Amniotic epithelial cell (primary cell): ENCODE measurements at places on chromosomes 12 and 14.

- no peak for DNase-seq
These were observed 222.2 kb downstream of the SEC23A start for GRCh38 chr14:38880643-38881524.

GRCh38 chr12:77231501-77231918 lies 166.1 kb upstream of the E2F7 start:
- DNase-seq, result peak; percentile 90

DNA sequence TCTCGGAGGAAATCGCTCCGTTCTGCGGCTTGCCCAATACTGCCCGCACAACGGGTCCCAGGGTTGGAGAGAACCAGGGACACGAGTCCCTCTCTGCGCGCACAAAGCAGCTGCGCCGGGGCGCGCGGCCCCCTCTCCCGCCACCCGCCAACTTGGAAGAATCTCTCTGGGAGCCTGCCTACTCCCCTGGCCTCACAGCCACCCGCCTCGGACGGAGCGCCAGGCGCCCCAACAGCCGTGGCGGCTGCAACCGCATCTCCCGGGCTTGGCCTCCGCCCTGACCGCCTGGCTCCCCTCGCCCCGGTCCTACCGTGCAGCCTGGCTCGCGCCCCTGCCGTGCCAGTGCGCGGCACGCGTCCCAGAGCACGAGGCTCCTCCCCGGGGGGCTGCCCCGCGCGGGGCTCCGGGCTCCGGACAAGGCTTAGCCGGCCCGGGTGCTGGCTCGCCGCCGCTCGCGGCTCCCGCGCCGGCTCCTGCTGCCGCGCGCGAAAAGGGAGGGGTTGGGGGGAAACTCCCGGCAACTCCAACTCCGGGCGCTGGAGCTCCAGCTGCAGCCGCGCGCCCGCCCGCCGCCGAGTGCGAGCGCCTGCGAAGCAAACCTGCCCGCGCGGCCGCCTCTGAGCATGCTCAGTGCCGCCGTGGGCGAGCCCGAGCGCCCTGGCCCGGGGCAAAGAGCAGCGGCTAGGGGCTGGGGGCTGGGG lies at the start of gene STXBP6:
TSS of gene STXBP6 (minus strand) at position 580 of the 701 bp plus-strand sequence. CDS start 75,329 bp downstream, outside the sequence.
- peak; percentile 61 for DNase-seq

GRCh38 chr12:32272465-32272864 lies 126.9 kb upstream of the FGD4 start:
- no peak for DNase-seq

- no peak for DNase-seq
These were observed 36.3 kb upstream of the MGAT4C start for GRCh38 chr12:86292480-86292879.

- no peak for DNase-seq
These were observed 143.7 kb upstream of the DIO2 start for GRCh38 chr14:80354860-80355581.

DNA sequence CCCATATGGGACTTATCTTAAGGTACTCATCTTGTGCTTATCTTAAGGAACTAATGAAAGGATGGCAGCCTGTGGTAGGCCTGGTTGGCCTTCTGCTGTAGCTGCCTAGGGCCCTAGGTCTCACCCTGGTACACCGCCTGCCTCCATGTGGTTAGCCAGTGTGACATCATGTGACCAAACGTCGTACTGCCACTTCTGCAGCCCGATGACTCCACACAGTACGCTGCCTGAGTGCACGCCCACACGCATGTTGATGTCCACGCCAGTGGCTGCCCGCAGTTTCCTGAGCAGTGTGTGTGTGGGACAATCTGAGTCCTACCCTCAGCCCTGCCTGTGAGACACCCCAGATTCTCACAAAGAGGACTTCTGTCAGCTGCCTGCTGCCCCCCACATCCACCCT lies 5.1 kb downstream of the ADCY4 start:
- DNase-seq, result no peak

GRCh38 chr14:104708606-104709268 lies 15.3 kb upstream of the ADSS1 start:
- no peak for DNase-seq

DNA sequence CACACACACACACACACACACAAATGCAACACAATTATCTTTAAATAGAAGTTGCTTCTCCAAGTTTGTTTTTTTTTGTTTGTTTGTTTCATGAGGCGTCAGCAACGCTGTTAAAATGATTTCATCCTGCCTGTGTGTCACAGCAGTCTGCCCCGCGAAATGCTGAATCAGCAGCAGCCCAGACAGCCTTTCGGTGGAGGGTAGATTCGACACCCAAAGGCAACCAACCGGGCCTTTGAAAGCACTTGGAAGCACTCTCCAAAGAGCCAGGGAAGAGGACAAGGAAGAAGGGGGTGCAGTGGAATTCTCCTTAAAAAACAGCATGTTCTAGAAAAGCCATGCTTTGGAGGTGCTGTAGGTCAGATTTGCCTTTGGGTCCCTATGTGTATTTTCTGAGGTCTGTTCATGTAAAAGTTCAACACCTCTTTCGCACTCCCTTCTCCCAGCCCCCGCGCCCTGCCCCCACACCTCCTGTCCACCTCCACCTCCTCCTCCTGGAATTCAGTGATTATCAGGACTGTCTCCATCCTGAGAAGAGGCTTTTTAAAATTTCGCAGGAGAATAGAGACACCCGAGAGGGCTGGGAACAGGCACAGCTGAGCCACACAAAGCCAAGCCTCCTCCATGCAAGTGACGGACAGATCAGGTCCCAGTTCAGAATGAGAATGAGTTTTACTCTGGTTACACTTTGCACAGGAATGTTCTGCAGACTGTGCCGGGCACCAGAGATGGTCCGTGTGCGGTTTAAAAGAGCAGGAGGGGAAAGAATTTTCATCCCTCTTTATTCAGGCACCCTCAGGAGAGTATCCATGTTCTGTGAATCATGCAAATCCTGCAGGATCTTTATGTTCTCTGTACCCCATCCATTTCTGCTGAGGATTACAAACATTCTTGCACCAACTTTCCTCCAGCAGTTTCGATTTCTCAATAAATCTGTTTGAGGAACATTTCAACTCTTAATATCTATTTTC lies 177.9 kb downstream of the ETV6 start:
- DNase-seq, result peak; percentile 84

GRCh38 chr12:52956987-52957386 lies 8.1 kb downstream of the KRT18 start:
- peak; percentile 40 for DNase-seq

DNA sequence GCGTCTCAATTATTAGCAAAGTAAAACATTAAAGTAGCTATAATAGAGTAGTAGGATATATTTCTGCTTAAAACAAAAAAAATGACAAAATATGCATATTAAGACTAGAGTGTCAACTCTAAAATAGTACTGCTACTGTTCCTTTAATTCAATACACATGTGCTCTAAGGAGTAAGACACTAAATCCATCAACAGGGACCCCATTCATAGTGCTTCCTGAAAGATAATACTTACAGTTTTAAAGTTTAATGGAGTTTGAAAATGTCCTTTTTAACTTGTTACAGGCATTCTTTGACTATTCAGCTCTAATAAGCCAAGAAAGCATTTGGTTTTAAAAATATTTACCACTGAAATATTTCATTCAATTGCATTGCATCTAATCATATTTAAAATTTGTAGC lies 145.2 kb downstream of the ADAMTS20 start:
- DNase-seq, result no peak

DNA sequence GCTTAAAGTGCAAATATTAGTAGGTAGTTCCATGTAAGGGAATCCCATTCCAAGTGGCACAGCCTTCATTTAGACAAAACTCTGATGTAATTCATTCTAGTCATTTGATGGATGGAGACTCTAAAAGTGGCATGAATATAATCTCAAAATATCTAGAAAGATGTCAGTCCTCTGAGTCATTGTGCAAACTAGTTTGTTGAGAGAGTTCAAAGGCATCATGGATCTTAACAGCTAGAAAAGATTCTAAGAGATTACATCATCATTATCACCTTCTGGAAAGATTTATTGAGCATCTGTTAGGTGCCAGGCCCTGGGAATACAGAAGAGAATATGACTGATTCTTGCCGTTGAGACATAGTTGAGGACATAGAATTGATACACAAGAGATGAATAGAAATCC lies 30.7 kb downstream of the CRADD start:
- DNase-seq, result peak; percentile 81

GRCh38 chr12:56684745-56685359 lies 3.2 kb downstream of the PTGES3 start:
- no peak for DNase-seq

GRCh38 chr12:4168036-4168435 lies 105.5 kb upstream of the CCND2 start:
- no peak for DNase-seq

DNA sequence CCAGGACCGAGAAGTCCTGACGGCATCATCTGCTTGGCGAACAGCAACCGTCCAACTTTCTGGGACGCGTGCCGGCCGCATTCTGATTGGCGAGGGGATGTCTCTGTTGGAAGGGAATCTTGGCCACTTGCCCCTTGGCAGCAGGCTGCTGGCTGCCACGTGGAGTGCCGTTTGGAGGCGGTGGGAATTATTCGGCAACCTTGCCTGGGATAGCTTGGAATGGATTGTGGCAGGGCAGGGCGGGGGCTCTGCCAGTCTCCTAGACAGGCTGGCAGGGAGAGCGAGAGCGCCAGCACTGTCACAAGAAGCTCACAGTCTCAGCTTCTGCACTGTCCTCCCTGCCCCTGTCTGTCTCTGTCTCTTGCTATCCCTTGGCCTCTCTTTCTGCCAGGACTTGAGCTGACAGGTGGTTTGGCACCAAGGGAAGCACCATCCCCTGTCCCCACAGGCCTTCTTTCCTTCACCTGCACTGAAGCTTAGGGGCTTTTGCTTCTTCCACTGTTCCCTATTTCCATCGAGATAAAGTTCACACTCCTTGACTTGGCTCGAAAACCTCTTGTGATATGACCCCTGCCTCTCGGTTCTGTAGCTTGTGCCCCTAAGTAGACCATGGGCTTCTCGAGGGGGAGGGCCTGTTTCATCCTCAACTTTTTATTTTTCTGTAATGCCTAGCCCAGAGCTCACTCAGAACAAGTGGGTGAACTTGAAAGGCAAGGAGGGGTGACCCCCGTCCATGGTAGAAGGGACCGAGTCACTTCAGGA lies 201.9 kb downstream of the PHETA1 start:
- no peak for DNase-seq

- peak; percentile 88 for DNase-seq
These were observed 331.5 kb downstream of the LRIG3 start for GRCh38 chr12:58588770-58589169.

GRCh38 chr12:115988625-115989563 lies 288.6 kb downstream of the MED13L start:
- no peak for DNase-seq

DNA sequence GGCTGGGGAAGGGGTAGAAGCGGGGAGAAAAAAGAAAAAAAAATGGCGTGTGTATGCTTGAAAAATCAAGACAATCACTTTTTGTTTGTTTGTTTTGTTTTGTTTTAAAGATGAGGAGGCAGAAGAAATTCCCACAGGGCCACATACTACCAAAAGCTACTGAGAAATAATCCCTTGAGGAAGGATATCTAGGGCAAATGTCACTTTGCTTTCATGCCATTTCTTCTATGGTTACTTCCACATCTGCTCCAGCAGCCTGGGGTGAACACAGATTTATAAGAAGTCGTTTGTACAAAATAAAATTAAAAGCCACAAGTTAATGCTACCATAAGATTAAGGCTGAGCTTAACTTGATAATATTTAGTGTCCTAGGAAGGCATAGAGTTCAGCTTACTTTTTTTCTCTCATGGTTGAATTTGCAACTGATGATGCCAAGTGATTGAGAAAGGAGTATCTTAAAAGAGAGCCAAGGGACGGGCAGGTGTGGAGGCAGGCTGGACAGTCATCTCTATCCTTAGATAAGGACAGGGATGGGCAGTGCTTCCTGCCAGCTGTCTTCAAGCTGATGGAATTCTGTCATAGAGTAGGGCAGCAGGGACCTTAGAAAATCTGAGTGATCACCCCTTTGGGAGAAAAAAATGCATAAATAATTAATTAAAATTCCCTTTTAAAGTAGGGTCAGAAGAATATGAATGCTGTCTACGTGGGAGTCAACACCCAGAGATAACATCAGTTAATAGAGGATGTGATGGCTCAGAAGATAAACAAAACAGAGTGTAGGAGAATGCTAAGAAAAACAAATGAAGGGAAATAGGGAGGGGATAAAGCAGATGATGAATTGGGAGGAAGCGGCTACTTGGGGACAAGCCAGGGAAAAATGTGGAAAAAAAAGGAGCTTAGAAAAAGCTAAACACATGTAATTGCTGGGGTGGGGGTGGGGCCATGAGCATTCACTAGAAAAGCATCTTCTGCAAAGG lies 57.1 kb downstream of the DYRK2 start:
- DNase-seq, result peak; percentile 70

DNA sequence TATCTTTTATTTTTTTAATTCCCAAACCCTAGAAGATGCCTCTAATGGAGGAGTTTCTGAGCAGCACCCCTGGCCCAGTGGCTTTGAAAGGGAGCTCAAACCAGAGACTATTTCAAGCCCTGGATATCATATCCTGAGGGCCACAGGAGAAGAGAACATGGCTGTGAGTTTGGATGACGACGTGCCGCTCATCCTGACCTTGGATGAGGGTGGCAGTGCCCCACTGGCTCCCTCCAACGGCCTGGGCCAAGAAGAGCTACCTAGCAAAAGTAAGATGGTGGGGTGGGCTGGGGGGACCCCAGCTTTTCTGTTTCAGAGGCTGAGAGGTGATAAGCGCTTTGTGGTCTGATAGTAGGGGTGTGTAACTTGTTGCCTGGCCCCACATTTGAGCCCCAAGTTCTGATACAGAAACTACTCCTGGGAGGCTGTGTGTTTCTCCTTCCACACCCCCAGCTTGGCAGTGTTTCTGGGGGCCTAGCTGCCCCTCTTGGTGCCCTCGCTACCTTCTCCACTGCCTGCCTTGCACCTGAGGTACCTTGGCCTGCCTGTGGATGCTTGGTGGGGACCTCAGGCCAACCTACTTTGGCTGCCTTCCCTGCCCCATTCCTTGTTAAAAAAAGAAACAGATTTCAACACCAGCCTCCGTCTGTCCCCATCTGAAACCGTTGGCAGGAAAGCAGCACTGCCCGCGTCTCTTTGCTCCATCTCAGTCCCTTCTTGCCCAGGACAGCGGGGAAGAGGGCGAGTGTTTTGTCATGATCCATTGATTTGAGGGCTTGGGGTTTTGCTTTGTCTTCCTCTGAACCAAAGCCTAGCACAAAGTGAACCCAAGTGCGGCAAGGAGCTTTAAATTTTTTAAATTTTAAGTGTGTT lies 5.7 kb downstream of the TPCN1 start:
- no peak for DNase-seq

DNA sequence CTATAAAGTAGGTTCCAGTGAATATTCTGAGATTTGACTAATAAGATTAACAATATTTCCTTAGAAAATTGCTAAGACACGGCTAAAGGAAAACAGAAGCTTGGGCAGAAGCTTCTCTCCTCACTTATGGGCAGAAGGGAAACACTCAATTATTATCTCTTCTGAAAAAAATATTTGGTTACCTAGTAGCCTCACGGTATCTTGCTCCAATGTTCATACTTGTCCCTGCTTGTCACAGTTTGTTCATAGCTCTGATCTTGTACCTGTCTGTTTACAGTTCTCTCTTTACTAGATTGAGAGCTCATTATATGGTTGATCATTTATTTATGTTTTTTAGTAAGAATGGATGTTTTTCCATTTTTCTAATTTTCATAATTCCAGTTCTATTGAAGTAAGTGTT lies 458.0 kb upstream of the ATP2B1 start:
- no peak for DNase-seq
